ENCODE measurements at places on chromosomes 12 and 14.

DNA sequence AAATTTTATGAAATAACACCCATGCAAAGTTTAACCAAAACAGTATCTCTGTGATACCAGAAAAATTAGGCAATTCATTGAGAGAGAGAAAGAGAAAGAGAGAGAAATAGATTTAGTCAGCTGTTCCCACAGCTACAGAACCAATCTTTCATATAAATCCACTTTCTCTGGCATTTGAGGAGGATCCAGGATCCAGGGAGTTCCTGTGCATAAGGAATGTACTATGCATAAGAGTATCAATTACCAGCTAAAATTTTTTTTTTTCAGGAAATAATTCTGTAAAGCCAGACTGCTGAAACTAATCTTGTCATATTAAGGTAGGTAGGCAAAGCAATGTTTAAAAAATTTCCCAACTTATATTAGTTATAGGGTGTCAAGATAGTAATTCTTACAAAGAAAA, 133.7 kb downstream of the FLRT2 start:
- no peak for DNase-seq

DNA sequence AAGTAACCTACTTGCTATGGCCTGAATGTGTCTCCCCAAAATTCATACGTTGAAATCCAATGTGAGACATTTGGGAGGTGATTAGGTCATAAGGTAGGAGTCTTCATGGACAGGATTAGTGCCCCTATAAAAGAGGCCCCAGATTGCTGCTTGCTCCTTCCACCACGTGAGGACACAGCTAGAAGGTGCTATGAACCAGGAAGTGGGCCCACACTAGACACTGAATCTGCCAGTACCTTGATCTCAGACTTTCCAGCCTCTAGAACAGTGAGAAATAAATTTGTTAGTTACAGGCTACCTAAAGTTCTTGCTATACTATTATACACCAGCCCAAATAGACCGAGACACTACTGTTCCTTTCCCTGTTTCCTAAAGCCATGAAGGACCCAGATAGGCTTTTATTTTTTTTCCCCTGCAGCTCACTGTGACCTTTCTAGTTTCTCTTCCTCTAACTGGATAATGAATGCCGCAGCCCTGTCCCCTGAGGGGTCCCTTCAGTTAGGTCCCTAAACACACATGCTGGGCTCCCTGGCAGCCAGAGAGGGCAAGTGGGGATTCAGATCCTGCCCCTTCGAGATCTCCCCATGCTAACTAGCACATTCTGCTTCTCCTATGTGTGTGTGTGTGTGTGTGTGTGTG, 19.3 kb downstream of the SLC25A3 start:
- peak; percentile 47 for DNase-seq

- peak; percentile 80 for DNase-seq
Measured at GRCh38 chr14:77593501-77593961, 22.9 kb downstream of the SPTLC2 start.

GRCh38 chr12:3888659-3889058, 15.5 kb upstream of the PARP11 start:
- peak; percentile 33 for DNase-seq

DNA sequence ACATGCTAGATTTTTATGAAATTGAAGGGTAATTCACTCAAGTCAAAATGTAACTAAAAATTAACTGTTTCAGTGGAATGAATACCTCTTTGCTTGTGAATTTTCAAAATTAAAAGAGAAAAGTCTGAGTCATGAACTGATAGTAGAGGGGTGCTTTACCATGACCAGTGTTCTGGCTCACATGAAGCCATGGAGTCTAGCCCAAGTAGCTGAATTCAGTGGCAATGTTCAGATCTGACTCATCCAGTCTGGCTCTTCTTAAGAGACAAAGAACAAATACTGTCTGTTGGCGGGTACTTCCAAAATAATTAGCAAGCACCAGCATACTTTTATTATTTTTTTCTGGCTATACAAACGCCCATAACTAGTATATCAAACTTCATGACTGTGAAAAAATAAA, 366.3 kb upstream of the GARIN6 start:
- no peak for DNase-seq

- no peak for DNase-seq
Measured at GRCh38 chr12:100491104-100491503, 17.4 kb downstream of the NR1H4 start.

GRCh38 chr14:59190372-59190771, 1.9 kb downstream of the DAAM1 start:
- DNase-seq = no peak

DNA sequence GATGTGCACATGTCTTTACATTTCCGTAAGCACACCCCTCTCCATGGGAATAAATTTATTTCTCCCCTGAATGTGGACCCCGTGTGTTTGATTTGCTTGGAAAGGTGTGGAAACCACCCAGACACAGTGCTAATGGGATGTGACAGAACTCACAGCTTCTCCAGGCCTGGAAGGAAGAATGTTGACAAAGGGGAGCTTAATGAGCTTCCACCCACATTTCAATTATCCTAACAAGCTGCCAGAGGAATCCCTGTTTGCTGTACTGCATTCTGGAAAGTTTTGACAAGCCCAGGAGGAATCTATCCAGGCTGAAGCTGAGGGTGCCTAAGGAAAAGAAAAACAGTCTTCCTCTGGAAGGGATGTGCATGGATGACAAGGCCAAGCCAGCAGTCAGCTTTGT, 51.2 kb upstream of the CCDC60 start:
- no peak for DNase-seq

- DNase-seq = no peak
Measured at GRCh38 chr12:130526813-130527212, 189.1 kb downstream of the PIWIL1 start.

GRCh38 chr12:76866726-76867125, 12.1 kb downstream of the CSRP2 start:
- no peak for DNase-seq
